ENCODE measurements at places on chromosomes 5 and 9.

GRCh38 chr5:148957591-148958202, 105.2 kb downstream of the SH3TC2 start:
- peak; percentile 62 for DNase-seq

GRCh38 chr9:109013679-109014607, 644 bp upstream of the CTNNAL1 start:
- no peak for DNase-seq

GRCh38 chr9:126375386-126375785, 48.8 kb downstream of the MVB12B start:
- no peak for DNase-seq

GRCh38 chr9:106697750-106698502, 165.0 kb upstream of the ZNF462 start:
- no peak for DNase-seq

DNA sequence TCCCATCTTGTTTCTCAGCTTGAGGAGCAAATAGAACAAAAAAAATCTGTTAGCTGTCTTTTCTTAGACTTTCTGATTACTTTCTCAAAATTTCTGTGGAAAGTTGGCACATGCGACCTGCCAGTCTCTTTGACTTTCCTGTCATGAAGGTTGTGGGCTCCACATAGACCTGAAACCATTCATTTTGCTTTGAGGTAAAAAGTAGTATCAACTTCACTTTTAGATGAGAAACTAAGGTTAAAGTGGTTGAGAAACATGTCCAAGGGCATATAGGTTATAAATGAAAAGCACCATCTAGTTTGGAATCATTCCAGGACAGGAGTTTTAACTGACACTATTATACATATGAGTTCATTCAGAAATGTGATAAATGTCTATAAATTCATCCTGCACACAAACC, 42.7 kb downstream of the ST8SIA4 start:
- DNase-seq = peak; percentile 30

DNA sequence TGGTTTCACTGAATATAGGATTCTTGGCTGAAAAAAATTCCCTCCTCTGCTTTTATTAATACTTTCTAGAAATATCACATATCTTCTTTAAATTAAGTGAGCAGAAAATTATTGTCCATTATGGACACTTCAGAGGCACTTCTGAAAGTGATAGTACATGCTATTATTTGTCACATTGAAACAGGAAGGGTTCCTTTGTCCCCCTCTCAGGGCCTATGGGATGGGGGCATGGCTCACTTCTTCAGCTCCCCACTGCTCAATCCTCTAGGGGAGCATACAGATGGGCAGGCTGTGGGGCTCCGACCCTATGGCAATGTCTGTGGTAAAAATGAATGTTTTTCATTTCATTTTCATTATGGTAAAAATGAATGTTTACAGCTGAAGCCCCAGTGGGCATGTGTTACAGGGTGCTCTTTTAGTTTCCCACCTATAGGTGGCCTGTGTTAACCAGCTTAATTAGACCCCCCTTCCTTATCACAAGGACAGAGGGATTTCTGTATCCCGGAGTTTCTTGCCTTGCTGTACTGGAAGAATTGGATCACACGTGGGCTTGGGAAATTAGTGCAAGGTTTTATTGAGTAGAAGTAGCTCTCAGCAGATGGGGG, 1225.2 kb downstream of the PTPRD start:
- no peak for DNase-seq

DNA sequence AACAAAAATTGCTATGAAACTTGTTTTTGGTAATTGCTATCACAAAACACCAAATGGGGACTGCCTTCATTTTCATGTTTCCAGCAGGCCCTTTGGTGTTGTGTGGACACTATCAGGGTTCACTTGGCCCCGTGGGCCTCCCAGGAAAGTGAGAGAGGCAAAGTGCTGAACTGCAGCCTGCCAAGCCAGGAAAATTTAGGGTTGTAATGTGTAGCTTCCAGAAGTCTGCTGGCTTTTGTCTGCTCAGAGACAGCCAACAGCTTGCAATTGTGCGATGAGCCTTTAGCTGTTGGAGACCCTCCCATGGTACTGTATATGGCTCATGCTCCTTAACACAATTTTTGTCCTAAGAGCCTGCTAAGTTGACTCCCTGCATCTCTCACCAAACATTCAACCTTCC, 105.7 kb upstream of the EQTN start:
- DNase-seq = no peak

DNA sequence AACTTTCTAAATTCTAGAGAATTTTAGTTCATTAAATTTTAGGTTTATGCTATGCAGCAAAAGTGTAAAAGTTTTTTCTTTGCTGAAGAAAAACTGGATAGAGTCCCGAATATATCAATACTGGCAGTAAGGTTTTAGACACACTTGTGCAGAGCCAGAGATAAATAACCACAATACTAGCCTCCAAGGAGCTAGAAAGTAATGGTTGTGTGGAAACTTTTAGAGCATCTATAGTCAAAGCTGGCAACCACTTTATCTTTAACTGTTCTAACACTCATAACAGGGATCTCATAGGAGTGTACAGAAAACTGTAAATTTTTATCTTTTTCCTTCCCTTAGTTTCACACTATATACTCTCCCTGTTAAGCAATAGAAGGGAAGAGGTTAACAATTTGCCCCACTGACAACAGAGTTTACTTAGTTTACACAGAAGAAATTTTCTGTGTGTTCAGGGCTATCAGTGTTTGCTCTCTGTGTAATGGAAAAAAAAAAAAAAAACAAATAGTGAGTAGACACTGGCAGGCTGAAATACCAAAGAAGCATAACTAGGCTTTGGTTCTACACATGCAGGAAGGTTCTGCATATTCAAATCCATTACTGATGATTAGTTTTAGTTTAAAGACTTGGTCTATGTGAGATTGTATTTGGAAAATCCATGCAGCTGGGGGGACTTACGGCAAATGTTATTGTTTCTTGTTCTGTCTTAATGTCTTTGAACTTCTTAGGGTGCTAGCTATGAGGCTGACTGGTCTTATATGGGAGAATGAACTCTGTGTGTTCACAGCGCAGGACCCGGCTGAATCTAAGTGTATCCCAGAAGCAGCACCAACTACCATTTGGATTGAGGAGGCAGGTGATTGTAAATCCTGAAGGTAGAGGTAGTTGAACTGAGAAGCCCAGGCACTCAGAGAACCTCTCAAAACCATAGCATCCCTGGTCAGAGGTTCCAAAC, 187.6 kb downstream of the PCSK1 start:
- no peak for DNase-seq
